ENCODE measurements at places on chromosomes 16 and 17.

GRCh38 chr17:49338883-49339282, 23.2 kb downstream of the ZNF652 start:
- no peak for DNase-seq

GRCh38 chr16:72400257-72401083, 228.5 kb upstream of the PMFBP1 start:
- DNase-seq: no peak

DNA sequence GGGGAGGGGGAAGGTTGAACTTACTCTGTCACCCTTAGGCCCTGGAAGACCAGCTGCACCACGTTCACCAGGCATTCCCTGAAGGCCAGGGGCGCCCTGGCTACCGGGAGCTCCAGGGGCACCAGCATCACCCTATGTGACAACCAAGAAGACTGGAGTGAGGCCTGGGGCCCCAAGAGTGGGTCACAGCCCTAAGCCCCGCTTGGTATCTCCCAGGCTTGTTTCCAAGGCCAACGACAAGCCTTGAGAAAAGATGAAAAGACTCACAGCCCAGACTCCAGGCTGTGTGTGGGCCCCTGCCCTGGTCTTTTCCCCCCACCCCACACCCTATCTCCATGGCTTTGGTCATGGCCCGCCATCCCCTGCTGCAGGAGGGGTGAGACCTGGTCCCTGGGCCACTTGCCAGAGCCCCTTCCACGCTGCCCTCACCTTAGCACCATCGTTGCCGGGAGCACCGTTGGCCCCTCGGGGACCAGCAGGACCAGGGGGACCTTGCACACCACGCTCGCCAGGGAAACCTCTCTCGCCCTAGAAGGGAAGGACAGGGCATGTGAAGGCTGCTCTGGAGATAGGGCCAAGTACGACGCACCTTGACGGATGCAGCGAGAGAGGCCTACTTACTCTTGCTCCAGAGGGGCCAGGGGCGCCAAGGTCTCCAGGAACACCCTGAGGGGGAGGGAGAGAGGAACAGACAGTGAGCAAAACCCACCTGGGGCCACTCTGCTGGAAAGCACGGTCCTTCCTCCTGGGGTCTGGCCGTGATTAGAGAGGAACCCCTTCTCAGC, 9.9 kb downstream of the COL1A1 start:
- no peak for DNase-seq

- DNase-seq: no peak
These were observed 62.3 kb downstream of the CLEC16A start for GRCh38 chr16:11006656-11007055.

- DNase-seq: no peak
These were observed 41.5 kb upstream of the CDH5 start for GRCh38 chr16:66324815-66325515.

- no peak for DNase-seq
These were observed 6.1 kb upstream of the ALDH3A2 start for GRCh38 chr17:19642373-19642893.

DNA sequence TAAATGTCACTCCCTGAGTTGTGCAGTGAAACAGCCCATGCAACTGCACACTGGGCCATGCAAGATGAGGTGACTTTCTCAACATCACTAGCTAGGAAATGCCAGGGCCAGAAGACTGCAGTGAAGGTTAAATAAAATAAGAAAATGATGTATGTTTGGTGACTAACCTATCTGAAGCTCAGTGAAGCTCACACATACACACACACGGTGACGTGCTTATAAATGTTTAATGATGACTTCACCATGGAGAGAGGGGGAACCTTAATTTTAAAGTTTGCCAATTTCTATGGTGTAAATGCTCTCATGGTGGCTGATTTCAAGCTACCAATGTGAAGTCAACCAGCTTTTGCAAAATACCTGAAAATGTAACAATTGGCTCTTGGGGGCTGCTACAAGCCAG, 166.4 kb downstream of the MAF start:
- DNase-seq: no peak

GRCh38 chr17:34706029-34706428, 126.6 kb downstream of the TMEM132E start:
- no peak for DNase-seq

Data from activated CD4-positive, CD25-positive, alpha-beta regulatory T cell (primary cell).